Bronchial epithelial cell (primary cell): ENCODE measurements at places on chromosomes 16 and 17.

GRCh38 chr16:11674001-11674817 is 6.0 kb downstream of the SNN start:
- DNase-seq, result no peak

- no peak for DNase-seq
Measured at GRCh38 chr16:88017587-88018101, 66.4 kb downstream of the BANP start.

DNA sequence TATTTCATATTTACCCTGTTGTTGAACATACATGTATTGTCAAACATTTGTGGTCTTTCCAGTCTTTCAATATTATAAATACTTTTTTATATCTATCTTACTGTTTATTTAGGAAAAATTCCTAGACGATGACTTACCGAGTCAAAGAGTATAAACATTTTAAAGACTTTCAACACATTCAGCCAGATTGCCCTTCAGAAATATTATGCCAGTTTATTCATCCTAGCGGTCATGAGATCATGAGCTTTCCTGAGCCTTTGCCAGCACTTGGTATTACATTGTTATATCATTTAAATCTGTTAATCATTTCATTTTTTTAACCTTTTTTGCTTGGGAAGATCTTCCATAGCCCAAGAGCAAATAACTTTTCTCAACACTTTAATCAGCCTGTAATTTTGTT is 197.4 kb downstream of the SPECC1 start:
- peak; percentile 90 for DNase-seq

DNA sequence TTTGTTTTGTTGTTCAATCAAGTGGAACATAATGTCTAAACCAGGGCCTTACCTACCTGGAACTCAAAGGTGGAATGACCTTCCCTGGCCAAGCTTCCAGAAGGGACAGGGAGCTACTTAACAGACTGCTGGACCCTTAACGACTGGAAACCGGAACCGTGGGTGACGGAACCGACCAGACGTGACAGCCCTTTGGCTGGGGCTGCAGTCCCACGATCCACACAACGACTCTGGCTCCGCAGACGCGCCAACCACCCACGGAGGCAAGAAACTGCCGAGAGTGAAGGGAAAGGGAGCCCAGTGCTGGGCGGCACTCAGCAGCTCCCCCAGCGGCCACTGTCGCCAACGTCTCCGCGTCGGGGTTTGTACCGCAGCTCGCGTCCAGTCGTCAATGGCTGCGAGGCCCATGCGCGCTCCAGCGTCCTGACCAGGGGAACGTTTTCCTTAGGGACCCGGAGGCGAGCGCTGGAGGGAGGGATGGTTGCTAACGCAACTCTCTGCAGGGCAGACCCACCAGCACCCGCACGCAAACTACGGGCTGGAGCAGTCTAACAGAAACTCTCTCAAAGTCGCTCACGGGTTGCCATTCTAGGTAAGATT is 5.5 kb upstream of the KIF22 start:
- DNase-seq, result no peak

DNA sequence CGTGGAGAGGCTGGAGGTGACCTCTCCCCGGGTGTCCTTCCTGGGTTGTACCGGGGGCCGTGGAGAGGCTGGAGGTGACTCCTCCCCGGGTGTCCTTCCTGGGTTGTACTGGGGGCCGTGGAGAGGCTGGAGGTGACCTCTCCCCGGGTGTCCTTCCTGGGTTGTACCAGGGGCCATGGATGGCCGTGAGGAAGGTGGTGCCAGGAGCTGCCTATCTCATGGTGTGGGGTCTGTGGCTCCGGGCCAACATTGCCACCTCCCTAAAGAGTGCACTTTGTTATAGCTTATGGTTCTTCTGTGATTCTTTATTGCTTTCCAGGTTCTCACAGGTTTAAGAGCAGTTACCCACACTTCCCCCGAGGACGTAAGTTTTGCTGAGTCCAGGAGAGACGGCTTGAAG is 86.3 kb upstream of the ZNF750 start:
- DNase-seq, result no peak

DNA sequence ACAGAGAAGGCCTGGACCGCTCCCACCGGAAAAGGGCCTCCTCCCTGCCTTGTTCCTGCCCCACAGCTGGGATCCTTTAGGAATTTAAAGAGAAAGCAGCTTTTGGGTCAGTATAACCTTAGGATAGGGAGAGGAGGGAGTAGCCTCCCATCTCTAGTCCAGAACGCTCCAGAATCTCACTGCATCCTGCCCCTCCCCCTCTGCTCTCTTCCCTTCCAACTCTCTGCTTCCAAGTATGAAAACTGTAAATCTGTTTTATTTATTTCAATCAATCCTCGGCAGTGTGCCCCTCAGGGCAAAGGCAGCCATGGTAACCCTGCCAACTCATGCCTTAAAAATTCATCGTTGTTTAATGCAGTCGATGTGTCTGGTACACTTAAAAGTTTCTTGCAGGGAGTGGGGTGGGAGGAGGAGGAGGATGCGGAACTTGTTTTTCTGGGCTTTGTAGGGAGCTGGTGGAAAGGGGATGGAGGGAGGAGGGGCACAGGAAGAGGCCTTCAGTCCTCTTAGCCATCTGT is 21.2 kb upstream of the MTSS2 start:
- peak; percentile 88 for DNase-seq

DNA sequence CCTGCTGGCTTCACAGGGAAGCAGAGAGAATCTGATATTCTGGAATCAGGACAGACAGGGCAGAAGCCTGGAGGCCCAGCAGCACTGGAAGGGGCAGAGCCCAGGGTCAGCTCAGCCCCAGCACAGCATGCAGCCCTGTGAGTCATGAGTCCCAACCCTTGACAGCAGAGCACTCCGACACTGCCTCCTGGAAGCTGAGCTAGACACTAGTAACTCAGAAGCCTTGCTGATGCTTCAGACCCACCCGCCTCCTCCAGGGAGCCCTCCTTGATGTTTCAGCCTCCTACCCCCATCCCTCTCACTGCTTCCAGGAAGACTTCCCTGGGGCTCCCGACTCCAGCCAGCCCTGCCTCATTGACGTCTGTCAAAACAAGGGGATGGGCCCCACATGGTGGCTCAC is 6.9 kb downstream of the CAMKK1 start:
- no peak for DNase-seq

GRCh38 chr17:48530208-48530886 is 464 bp downstream of the HOXB1 start:
- no peak for DNase-seq

GRCh38 chr17:17613708-17614114 is 22.2 kb upstream of the PEMT start:
- peak; percentile 68 for DNase-seq

- DNase-seq, result no peak
Measured at GRCh38 chr17:30840771-30841170, 9.0 kb downstream of the ATAD5 start.

- no peak for DNase-seq
Measured at GRCh38 chr16:53715023-53715384, 11.0 kb downstream of the FTO start.

DNA sequence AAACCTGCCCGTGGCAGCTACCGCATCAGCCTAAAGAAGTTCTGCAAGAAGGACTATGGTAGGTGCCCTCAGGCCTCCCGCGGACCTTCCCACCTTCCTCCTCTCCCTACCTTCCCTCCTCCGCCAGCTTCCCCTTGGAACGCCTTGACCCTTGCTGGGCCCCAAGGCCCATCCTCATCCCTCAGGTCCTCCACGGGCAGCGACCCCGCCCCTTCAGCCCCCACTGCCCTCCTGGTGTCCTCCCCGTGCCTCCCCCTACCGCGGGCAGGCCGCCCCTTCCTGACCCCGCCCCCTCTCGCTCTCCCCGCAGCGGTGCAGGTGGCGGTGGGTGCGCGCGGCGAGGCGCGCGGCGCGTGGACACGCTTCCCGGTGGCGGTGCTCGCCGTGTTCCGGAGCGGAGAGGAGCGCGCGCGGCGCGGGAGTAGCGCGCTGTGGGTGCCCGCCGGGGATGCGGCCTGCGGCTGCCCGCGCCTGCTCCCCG is 1.4 kb upstream of the TBC1D24 start:
- DNase-seq, result no peak

GRCh38 chr16:12329246-12329995 is 352.9 kb downstream of the SNX29 start:
- DNase-seq, result no peak

GRCh38 chr17:74951680-74952421 is 16.2 kb downstream of the OTOP3 start:
- no peak for DNase-seq

DNA sequence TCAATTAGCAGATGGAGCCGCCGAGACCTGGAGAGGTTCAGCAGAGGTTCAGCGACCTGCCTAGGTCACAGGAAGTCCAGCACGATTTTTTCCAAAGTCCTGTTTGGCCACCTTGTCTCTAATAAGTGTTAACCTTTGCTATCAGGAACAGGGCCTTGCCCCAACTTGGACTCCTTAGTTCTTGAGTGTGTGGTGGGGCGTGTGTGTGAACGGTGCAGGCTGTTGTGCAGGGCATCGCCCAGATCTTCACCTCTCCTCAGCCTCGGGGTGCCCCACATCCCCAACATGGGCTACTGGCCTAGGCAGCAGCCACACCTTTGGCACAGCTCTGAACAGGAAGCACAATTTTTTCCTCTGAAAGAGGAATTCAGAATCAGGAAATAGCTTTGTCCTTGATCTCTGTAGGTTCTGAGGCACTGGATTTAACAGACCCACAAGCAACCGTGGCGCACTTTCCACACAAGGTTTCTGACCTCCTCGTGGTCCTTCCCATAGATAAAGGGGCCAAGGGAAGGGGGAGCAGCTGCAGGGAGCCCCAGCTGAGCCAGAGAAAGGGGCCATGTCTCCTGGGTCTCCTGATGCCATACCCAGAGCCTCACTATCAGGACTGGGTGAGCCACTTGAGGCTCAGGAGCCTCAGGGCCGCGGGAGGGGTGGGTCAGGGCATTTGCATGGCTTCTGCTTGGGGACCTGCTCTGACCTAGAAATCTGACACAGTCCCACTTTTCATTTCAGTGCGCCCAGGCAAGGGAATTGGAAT is 10.4 kb downstream of the MPRIP start:
- no peak for DNase-seq

DNA sequence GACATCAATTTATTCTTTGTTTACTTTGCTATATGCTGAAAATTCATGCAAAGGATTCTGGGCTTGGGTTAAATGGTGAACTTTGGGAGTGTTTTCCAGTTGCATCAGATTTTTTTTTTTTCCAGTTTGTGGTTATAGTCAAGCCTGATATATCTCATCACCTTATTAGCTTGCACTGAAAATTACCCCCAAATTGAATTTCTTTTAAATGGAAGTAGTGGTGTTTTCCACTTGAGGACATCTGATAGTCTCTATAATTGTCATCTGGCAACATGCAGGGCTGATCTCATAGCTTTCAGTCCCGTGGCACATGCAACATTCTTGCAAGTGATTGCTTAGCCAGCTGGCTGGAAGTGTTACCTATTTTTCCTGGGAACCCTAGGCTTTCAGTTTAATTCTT is 4.7 kb upstream of the KRTAP3-1 start:
- DNase-seq, result no peak

DNA sequence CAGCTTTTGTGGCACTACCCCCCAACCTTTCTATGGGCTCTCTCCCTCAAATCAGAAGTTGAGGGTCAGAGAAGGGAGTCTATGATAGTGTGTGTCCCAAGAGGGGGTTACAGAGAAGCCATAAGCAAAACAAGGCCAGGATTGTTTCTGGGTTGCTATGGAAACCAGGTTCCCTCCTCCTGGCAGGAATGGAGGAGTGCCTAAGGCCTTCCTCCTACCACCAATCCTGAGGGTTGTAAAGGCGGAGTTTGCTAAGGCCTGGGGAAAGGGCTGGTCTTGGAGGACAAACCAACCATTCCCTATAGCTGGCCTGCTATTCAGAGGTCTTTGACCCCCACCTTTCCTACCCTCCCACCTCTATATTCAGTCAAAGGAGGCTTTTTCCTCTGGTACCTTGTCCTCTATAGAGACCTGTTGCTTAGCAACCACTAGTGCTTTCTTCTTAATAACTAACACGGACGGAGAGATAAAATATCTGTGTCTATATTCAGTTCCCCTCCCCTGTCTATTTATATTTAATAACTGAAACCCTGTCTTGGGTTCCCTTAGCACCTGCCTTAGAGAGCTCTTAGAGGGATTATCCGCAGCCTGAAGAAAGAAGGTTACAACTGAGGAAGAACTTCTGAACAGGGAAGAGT is 43.4 kb downstream of the NEUROD2 start:
- no peak for DNase-seq

DNA sequence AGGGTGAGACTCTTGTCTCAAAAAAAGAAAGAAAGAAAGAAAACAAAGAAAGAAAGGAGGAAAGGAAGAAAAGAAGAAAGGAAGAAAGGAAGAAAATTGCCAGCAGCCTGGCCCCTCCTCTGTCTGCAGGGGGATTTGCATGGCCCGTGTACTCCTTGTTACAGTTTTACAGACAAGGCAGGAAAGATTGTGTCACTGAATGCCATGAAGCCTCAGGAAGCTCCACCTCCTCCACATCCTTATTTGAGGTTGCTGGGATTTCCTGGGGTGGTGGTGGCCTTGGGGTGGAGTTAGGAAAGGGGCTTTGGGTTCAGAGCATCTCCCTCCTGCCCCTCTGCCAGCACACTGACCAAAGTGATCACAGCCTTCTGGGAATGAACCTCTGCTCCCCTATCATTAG is 23.6 kb downstream of the CFAP20 start:
- no peak for DNase-seq

DNA sequence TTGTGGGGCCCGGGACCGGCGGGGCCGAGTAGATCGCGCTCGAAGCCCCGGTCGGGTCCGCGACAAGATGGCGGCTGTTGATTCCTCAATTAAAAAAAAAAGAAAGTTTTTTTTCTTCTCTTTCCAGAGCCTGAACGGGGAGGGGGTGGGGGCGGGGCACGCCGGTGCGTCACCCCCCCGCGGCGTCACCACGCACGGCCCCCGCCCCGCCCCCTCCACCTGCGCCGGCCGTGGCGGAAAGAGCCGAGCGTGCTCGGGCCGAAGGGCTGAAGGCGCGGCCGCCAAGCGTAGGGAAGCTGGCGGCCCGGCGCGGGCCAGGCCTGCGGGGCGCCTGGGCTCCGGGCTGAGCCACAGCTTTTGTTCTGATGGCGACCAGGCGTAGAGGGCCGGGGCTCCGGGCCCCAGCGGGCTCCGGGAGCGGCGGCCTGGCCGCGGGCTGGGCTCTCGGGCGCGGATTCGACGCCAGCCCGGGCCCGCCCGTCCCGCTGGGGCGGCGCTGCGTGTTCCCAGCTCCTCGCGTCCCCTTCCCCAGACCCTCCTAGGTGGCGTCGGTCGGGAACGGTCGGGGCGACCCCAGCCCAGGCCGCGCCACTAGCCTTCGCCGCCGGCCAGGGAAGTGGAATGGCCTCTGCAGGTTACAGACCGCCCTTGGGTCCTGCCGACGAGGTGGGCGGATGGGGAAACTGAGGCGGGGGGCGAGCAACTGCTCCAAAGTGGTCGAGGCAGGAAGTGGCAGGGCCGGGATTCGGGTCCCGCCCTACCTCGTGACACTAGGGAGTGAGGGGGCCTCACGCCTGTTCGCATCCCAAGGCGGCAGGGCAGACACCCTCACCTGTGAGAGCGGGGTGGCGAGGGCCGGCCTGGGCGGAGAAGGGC is at the start of gene CREBBP:
Gene CREBBP (minus strand): TSS at position 91 of the 876 bp plus-strand sequence. CDS start 797 bp downstream, outside the sequence.
- peak; percentile 57 for DNase-seq

DNA sequence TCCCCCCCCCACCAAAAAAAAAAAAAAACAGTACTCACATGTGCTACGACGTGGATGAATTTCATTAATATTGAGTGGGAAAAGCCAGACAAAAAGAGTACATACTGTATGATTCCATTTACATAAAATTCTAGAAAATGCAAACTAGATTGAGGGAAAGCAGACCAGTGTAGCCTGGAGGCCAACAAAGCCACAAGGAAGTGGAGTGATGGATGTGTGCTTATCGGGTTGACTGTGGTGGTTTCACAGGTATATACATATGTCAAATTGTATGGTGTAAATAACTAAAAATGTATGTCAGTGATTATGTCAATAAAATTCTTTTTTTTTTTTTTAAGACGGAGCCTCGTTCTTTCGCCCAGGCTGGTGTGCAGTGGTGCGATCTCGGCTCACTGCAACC is 1.9 kb upstream of the PLD6 start:
- DNase-seq, result no peak
